ENCODE measurements at places on chromosomes 13 and 19.

DNA sequence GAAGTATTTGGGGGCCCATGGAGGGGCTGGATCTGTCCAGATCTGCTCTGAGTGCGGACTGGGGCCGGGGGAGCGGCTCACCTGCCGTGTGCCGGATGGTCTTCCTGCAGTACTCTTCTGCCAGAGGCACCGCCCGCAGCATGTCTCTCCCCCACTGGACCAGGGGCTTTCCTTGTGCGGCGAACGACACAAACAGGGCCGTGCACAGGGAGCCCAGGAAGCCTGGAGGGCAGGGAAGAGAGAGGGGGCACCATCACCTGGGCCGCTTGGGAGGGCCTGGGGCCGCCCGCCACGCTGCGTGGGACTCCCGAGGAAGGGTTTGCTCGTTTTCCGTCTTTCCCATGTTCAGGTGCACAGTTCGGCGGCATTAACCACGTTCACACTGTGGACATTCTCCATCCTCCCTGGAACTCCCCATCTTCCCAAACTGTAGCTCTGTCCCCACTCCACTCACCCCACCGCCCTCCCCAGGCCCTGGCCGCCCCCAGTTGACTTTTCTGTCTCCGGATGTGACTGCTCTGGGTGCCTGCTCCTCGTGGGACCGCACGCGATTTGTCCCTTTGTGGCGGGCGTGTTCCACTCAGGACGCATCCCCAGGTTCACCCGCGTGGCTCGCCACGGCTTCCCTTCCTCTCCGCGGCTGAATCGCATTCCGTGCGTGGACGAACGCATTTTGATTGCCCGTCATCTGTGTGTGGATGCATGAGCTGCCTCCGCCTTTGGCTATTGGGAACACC, 24.2 kb downstream of the ADPRHL1 start:
- DNase-seq: no peak

GRCh38 chr19:52070496-52070895, 21.9 kb upstream of the ZNF432 start:
- no peak for DNase-seq

DNA sequence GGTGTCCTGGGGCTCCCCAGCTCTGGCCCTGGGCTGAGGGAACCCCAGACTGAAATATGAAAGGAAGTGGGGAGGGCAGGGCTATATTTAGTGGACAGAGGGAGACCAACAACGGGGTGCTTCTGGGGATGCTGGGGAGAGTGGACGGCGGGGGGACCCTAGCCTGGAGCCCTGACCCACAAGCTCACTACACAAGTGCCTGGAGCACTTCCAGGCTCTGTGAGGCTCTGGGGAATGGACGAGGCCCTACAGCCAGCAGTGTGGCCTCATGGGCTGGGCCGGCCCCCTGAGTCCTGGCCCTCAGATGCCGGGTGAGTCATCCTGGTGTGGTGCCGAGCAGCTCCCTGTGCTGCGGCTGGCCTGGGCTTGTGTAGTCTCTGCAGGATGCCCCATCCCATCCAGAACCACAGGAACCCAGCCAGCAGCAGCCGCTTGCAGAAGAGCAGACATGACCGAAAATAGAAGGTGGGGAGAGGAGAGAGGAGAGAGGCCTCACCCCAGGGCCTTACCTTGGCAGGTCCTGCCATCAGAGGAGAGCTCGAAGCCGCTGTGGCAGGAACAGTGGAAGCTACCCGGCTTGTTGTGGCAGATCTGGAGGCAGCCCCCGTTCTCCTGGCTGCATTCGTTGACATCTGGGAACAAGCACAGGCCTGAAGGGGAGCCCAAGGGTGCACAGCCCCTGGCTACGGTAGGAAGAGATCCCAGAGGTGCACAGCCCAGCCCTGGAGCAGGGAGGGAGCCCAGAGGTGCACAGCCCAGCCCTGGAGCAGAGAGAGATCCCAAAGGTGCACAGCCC, 26.1 kb downstream of the GAS6 start:
- no peak for DNase-seq

DNA sequence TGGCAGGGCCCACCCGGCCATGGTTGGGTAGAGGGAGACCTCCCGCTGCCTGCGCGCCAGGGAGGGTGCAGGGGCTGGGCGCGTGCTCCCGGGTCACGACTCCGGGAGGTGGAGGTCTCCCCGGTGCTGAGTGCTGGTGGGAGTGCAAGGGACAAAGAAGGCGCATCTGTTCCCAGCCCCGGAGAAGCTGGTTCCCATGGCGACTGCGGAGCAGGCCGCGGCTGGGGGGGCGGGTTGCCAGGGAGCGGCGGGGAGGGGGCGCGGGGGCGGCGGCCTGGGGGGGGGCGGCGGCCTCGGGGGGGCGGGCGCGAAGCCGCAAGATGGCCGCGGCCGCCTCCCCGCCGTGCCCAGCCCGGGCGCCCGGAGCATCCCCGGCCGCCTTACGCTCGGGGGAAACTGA, 1.2 kb downstream of the CBARP start:
- DNase-seq: no peak

DNA sequence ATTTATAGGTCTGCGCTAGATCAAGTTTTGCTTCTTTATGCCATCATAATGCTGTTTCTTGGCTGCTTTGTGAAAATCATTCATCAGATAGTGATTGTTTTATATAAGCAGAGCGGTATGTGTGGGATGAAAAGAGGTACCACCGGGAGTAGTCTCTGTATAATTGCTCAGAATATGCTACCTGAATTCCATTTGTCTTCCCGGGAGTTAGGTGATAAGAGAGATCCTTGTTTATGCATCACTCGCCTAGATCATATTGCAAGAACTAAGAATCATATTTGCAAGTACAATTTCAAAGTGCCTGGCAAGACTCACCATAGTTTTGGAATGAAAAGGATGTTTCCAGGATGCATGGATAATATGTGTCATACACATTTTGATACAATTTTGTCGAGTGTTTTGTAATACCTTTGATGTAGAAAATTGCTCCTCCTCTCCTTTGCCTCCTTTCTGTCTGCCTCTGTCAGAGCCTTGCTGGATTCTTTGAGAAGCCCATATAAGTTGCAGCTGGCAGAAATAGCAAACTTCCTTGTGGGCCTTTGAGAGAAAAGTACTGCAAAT, 1306.0 kb upstream of the SLC10A2 start:
- no peak for DNase-seq

GRCh38 chr19:50896591-50897190, 14.5 kb downstream of the KLK4 start:
- no peak for DNase-seq

DNA sequence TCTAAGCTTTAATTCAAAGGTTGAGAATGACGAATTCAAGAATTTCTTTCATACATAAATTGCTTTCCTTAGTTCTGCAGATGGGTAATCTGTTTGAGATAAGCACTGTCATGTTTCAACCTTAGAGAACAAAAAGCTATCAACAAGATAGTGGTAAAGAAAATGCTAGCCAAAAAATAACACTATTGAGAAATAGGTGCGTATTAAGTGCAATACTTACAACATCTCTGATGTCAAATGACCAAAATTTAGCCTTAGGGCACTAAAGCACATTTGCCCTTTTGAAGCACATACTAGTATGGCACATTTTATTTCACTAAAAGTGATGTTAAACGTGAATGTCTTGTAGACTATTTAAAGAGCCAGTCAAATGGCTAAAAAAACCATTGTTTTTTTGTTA, 4.9 kb downstream of the KBTBD6 start:
- DNase-seq: no peak

DNA sequence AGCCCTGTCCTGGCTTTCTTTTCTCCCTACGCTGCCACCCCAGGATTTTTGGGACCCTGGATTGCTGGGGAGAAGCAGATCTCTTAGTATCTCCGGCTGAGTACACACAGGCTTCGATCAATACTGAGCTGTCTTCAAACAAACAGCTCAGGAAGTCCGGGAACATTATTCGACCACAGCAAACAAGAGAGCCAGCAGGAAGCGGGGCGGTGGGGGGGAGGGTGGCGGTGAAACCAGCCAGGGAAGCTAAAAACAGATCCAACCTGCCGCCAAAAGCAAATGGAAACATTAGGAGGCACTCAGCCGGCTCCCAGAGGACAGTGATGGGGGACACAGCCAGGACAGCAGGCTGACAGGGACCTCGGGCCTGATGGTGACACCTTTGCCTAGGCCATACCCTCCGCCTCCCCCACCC, 12.2 kb upstream of the BCAM start:
- DNase-seq: no peak

DNA sequence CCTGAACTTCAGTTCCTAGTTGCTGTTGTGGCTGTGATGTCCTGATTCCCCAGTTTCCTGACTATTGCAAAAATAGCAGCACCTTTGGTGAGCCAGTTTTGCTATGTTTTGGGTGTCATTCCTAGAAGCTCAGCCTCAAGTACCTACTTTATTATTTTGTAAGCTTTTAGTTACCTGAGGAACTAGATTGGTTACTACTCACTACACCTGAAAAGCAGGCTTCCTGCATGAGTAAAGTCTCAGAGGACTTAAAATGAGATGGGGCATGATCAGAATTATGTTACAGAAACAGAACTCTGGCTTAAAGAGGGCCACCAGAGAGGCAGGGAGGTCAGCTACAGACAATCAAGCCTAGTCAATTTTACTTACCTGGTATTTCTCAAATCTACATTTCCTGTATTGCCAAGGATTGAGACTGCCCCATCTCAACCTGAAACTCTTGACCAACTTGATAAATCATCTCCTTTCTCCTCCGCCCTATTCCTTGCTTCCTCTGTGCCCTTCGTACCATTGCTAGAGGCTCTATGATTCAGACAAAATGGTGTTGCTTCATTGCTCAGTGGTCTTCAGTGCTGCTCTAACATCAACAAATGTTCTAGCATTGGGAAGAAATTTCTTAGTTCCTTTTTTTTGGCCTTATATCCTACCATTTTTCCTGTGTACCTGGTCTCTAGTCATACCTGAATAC, 58.9 kb downstream of the RAP2A start:
- DNase-seq: no peak

GRCh38 chr13:69999875-70000274, 107.8 kb upstream of the ATXN8OS start:
- no peak for DNase-seq

DNA sequence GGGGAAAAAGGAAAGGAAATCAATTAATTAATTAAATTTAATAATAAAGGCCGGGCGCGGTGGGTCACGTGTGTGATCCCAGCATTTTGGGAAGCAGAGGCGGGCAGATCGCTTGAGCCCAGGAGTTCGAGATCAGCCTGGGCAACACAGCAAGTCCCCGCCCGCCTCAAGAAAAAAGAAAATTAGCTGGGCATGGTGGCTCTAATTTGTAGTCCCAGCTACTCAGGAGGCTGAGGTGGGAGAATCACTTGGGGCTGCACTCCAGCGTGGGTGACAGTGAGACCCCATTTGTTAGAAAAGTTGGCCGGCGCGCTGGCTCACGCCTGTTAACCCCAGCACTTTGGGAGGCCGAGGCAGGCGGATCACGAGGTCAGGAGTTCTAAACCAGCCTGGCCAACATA, 733 bp upstream of the CD320 start:
- DNase-seq: no peak

DNA sequence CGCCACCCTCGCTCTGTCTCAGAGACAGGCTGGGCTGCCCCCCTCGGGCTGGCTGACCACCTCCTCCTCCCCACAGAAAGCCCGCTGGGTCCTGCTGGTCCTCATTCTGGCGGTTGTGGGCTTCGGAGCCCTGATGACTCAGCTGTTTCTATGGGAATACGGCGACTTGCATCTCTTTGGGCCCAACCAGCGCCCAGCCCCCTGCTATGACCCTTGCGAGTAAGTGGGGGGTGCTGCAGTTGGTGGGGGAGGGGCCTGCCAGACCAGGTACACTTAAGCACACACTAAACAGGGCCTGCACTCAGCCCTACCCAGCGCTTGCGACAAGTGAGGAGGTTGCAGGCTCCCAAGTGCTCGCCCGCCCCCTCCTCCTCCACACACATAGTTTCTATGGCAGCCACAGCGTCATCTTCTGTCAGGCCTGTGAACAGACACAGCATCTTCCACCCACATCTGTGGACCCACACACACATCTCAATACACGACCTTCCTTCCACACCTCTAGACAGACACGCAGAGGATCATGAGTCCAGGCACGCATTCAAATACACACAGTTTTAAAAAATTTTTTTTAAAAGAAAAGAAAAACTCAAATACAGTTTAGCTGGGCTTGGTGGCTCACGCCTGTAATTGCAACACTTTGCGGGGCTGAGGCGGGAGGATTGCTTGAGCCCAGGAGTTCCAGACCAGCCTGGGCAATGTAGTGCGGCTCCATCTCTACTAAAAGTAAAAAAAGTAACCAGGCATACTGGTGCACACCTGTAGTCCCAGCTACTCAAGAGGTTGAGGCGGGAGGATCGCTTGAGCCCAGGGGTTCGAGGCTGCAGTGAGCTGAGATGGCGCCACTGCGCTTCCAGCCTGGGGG, 18.4 kb downstream of the PLD3 start:
- no peak for DNase-seq

GRCh38 chr13:26688286-26688685, 72.3 kb downstream of the GPR12 start:
- no peak for DNase-seq

DNA sequence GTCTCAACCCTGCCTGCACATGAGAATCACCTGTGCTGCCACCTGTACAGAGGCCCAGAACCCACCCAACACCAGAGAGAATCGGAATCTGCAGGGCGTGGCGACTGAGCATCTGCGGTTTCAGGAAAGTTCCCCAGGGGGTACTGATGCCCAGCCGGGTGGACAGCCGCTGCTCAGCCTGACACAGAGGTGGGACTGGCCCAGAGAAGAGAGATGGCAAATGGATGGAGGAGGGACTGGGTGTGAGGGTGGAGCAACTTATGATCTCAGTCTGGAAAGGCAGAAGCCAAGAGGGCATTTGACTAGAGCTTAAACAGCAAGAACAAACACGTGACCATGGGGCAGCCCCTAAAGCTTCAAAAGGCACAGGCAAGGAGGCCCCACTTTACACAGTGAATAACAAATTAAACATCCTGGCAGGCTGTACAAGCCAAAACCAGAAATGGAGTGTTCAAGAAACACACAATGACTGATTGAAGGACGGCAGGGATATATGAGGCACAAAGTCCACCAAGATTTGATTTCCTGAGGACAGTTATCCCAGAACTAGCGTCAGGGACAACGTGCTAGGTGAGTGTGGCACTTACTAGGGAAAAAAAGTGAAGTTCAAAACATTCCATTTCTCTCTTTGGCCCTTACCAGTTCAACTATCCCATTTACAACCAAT, 3.1 kb downstream of the RANBP3 start:
- no peak for DNase-seq

DNA sequence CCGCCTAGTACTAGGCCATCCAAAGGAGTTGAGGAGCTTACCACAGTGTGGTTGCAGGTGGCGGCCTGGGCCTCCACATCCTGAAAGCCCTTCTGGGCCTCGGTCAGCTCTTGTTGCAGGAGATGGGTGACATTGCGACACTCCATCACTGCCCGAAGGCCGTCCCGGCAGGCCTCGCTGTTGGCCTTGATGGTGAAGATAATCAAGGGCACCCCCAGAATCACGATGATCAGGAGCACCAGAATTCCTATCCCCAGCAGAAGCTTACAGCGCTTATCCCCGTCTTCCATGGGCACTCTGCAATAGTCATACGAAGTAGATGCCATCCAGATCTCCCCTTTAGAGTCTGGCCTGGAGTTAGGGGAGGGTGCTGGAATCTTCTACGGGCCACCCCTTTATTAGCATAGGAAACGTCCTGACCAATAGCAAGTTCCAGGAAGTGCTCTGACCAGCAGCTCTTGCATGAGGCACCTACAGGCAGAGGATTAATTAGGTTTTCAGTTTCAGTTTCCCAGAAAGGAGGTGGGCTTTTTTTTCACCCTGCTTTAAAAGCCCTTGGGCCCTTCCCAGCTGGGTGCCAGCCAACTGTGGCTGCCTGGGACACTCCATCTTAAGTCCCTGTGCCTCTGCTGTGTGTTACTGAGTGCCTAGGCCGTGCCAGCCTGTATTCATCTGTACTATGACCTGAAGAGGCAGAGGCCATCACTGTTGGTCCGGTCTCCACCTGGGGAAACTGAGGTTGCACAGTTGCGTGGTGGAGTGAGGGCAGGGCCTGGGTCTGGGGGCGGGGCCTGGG, at the start of gene BST2:
Gene BST2, minus strand, starts transcription at position 381 of the 796 bp plus-strand sequence. Its CDS starts 55 bp downstream, at position 326.
- no peak for DNase-seq
